Amygdala (tissue), 56 donors: ENCODE measurements at places on chromosomes 7 and 10.
A peak's percentile ranks its signal among the peaks of the same experiment; 100 is the strongest.

GRCh38 chr7:81944058-81944457 lies 174.2 kb upstream of the HGF start:
- no peak for DNase-seq

- no peak for DNase-seq
These were observed 306.2 kb downstream of the BICC1 start for GRCh38 chr10:58818900-58819299.

GRCh38 chr10:28199941-28200340 lies 102.9 kb downstream of the MPP7 start:
- DNase-seq: no peak

DNA sequence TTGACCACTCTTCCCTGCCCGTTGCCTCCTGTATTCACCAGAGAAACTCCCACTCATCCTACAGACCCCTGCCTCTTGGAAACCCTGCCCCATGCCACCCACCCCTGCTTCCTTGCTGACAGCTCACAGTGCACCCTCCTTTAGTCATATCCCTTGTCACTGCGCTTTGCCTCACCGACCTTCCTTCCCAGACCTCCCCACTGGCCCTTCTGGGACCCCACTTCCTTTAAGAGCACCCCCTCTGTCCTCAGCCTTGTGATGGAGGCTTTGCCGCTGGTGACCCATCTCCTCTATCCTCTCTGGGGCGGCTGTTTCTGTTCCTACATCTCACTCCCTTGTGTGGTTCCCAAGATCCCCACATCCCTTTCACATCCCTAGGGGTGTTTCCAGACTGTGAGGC lies 92.8 kb upstream of the ZMIZ1 start:
- no peak for DNase-seq

DNA sequence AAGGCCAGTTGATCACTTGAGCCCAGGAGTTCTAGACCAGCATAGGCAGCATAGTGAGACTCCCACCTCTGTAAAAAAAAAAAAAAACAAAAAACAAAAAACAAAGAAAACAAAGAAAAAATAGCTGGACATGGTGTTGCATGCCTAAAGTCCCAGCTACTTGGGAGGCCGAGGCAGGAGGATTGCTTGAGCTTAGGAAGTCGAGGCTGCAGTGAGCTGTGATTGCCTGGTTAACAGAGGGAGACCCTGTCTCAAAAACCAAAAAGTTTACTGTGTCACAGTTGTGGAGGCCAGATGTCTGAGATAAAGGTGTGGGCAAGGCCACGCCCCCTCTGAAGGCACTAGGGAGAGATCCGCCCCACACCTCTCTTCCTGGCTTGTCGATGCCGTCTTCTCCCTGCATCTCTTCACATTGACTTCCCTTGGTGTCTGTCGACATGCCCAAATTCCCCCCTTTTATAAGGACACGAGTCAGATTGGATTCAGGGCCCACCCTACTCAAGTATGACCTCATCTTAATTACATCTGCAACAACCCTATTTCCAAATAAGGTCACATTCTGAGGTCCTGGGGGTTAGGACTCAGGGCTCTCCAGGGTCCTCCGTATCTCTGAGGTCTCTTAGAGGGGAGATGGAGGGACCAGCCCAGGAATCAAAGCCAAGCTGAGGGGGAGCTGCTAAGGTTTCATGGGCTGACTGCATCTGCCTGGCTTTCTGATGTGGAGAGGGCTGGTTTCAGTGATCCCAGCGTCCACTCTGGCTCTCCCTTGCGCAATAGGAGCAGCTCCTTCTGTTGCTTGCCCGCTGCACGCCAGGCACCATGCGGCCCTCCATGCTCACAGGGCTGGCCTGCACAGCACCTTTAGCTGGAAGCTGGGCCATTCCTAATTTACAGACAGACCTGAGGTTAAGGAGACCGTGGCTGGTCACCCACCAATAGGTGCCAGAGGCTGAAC lies 23.1 kb downstream of the AGAP3 start:
- DNase-seq: no peak

GRCh38 chr10:92942226-92942625 lies 93.9 kb downstream of the EXOC6 start:
- no peak for DNase-seq

GRCh38 chr7:120920034-120920433 lies 30.5 kb upstream of the ING3 start:
- DNase-seq: no peak

DNA sequence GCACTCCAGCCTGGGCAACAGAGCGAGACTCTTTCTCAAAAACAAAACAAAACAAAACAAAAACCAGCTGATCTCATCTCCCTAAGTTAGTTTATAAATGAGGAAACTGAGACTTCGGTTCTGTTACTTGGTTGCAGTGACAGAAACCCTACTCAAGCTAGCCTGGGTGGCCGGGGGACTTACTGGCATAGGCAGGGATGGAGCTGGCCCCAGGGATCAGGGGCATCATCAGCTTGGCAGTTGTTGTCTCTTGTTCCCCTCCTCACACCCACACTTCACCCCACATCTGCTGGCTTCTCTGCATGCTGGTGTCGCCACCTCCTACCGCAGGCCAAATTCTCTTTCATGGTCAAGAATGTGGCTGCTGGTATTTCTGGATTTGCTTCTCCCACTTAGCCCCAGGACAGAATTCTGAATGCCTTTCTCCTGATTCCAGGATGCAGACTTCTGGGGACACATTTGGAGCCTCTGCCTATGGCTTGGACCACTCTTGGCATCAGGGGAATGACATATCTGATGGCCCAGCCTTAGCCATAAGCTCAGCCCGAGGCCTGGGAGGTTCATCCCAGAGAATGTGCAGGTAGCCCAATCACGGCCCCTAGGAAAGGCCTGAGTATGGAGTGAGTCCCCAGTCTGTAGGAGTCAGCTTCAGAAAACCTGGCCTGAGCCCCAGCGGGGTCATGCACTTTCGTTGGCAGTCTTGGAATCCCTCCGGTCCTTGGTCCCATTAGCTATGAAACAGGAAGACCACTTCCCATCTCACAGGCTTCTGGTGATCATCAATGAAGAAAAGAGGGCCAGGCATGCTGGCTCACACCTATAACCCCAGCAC lies 41.6 kb upstream of the CTBP2 start:
- no peak for DNase-seq

DNA sequence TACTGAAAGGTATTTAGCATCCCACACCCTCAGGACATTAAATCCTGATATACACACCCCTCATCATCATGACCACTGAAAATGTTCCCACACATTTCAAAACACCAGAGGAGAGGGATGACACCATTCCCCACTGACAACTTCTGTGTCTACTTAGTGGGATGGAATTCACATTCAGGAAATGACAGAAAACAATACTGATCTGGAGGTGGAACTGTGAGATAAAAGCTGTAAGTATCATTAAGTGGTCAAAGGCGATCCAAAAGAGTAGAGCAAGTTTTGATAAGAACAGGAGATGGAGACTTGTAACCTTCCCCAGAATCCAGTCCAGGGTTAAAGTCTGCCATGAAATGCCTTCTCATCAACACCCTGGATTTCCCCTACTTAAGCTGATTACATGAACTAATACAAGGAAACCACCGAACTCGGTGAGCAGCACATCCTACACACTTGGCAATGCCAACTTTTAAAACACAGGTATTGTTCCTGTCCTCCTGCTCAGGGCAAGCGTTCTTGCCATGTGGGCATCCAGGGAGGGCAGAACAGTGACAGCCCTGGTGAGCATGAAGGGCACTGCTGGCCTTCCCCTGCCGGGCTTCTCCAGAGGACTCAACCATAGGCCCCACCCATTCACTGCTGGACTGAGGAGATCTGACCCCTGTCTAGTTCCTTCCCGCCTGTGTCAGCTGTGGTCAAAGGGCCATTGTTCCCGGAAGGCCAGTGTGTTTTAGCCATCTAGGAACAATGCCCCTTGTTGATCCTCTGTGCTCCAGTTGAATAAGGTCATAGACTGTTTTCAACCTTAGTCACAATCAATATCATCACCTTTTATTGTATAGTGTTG lies 85.0 kb downstream of the SGMS1 start:
- peak; percentile 26 for DNase-seq

DNA sequence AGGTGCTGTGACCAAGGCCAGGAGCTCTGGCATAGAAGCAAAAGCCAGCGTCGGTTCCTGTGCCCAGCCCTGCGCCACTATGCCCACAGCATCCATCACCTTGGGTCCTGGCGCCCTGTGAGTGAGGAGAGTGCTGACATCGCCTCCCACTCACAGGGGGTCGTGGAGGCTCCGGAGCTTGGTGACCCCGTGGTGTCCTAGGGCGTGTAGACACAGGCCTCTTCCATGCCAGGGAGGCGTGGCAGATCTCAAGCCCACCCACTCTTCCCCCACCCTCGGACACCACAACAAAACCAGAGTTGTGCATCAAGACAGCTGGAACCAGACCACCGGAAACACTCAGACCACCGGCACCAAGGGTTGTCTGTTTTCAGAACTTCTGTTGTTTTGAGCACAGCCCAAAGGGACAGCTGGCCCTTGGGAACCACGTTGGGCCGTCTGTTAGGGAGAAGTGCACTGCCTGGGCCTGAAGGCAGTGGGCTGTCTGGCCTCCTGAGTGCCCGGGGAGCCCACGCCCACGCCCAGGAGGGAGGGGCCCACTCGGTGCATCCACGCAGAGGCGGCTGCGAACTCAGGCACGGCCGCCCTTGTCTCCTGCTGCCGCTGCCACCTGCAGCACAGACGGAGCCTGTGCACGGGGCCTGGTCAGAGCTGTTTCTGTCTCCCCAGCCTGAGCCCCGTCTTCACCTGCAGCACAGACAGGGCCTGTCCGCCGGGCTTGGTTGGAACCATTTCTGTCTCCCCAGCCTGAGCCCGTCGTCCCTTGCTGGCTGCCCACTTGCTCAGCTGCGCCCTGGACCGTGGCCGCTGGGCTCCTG lies 106.3 kb downstream of the INPP5A start:
- DNase-seq: no peak

GRCh38 chr7:16098585-16099179 lies 322.7 kb downstream of the CRPPA start:
- DNase-seq: no peak

GRCh38 chr10:43260911-43261577 lies 5.8 kb downstream of the RASGEF1A start:
- DNase-seq: no peak

DNA sequence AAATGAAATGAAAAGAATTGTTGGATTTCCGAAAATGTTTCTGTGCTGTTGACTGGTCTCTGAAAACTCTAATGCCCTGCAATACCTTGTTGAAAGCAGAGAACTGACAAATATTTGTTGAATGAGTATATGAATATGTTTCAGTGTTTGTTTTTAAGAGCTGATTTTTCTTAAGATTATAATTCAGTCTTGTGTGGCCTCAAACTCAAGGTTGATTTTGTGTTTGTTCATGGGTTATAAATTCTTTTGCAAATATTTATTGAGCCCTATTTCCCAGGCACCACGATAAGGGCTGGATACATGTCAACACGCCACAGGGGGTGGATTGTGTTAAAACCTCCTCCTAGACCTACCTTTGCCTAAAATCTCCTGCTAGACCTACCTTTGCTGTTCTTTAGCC lies 203.9 kb upstream of the PLPP4 start:
- DNase-seq: no peak

DNA sequence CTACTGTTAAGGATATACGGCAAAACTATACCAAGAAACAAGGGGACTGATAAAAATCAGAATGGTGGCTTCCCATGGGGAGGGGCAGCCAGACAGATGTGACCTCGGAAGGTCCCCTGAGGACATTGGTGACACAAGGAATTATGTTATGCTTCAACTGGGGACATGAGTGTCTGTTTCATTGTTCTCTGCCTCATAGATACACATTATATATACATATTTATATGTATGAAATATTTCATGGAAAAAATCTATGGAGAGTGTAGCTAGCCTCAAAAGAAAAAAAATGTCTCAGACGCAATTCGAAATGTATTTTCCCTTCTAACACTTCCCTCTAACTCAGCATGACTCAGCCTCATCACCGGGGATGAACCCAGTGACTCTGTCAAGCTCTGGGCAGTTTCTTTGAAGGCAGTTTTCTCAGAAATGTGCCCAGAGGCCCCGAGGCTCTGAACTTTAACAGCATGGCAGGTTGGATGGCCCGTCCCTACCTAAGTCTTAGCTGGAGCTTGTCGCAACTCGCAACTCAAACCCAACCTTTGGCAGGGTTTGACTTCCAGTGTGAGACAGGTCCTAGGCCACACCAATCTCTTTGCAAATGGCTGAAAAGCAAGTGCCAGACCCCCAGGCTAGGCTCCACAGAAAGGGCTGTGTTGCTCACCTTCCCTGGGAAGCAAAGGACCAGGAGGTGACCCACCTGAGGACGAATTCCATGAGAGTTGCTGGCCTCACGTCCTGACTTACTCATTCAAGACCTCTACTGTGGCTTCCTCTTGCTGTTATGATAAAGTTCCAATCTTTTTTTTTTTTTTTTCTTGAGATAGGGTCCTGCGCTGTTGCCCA lies 86.9 kb downstream of the CARD11 start:
- no peak for DNase-seq

GRCh38 chr7:24923172-24923865 lies 56.7 kb downstream of the OSBPL3 start:
- DNase-seq: no peak

DNA sequence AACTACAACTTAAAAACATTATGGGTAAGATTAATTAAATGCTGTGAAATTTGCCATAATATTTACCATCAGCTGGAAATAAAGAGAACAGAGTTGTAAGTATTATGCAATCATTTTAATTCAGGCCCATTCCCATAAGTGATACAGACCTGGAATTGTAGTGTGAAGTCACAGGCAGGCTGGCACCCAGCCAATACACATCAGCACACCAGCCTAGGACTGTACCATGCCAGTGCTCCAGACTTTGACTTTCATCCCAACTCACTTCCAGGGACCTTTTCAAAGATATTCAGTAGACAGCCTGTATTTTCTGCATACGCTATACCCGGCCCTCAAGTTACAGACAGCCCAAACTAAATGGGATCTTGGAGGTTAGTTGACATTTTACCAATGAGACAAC lies 143.3 kb downstream of the TES start:
- DNase-seq: no peak

DNA sequence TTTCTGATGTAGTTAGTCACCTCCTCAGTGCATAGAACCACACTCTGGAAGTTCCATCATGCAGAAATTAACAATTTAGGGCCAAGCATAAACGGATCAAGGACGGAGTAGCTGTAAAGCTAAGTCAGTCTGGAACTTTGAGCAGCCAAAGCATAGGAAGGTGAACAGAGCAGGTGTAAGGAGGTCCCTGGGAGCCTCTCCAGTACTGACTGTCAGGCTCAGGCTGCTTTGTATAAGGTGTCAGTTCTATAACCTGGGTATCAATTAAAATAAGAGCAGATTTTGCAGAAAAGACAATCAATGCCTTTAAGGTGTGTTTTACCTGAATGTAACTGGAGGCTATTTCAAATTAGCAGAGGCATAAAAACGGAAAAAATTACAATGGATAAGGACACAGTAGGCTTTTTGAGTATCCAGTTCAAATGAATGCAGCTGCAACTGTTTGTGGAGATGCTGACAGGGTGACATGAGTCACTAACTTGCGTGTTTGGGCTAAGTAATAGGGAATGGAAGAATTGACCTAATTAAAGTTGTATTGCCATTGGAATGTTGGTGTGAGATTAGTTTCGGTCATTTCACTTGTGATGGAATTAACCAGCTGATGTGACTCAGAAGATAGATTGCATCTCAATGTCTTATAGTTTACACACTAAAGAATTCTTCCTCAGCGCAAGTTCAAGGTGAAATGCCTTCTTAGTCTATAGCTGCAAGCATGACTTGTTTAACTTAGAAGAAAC lies 417.9 kb upstream of the CNTNAP2 start:
- no peak for DNase-seq
